ENCODE measurements at places on chromosomes 3 and 15.
A peak's percentile ranks its signal among the peaks of the same experiment; 100 is the strongest.

GRCh38 chr15:76259392-76259791, 51.9 kb downstream of the ETFA start:
- no peak for DNase-seq

GRCh38 chr3:152941859-152942258, 106.9 kb downstream of the P2RY1 start:
- no peak for DNase-seq

GRCh38 chr3:155386919-155387318, 93.4 kb upstream of the STRIT1 start:
- DNase-seq, result no peak

DNA sequence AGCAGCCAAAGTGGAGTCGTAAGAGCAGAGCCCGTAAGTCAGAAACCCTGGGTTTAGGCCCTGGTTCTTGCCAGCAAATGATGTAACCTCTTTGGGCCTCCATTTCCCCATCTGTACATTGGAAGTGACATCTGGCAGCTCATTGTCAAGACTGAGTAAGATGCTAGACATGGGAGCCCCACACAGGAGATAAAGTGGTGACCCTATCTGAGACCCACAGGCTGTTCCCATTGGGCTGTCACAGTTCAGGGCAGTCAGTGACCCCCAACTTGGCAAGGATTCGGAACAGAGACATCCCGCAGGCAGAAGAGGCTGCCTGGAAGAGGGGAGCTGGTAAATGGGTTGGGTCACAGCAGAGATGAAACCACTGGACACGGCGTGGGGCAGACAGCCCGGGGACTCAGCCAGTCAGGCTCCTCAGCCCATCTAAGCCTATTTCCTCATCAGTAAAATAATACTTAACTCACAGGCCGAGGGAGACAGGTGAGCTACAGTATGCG, 1.8 kb downstream of the CLN6 start:
- DNase-seq, result no peak

GRCh38 chr15:67232591-67232990, 21.9 kb downstream of the AAGAB start:
- DNase-seq, result no peak

- no peak for DNase-seq
Observed at GRCh38 chr3:111714305-111714704, 119.2 kb upstream of the ZBED2 start.

DNA sequence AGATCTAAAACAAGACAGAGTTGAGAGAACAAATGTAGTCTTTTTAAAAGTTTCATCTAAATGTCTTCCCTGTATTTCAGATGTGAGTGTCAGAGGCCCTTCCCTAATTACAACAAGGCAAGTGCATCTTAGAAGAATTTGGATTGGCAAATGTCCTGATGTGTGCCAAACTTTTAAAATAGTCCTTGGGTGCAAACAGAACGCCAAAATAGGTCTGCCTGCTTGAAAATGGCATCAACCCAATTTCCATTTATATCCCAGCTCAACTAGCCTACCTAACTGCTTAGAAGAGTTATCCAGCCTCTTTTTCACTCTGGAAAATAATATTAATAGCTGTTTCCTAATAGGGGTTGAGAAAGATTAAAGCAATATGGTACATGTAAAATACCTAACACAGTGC, 311.8 kb upstream of the ARRDC4 start:
- DNase-seq, result no peak

- DNase-seq, result no peak
Observed at GRCh38 chr3:145981056-145981455, 179.9 kb downstream of the PLOD2 start.

DNA sequence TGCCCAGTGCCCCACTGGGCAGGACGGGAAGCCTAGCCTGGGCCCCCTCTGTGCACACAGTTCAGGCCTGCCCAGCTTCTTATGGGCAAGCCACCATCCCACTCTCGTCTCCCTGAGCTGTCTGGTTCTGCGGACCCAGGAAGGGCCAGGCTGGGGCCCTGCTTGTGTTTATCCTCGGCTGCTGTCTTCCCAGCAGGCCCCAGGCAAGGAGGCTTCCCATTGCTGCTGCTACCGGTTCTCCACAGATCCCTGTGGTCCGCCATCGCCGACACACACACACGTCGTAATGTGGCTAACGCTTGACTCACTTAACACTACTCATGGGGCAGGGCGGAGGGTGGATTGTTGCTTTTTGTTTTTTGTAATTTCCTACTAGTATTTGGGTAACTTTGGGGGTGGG, 52.4 kb upstream of the SLC6A1 start:
- DNase-seq, result no peak

DNA sequence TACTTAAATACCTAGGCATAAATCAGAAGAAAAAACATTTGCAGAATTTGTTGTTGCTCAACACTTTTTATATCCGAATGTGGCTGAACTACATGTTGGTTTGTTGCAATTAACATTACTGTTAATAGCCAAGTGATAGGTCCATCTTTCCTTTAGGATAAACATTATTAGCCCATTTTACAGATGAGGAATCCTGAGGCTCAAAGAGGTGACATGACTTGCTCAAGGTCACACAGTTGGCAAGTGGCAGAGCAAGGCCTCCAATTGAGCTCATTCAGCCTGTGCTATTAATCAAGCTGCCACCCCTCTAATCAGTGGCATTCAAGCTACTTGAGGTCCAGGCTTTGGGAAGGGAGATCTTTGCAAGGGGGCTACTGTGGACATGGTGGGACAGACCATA, 125.8 kb upstream of the ATP2B2 start:
- no peak for DNase-seq

- peak; percentile 59 for DNase-seq
Observed at GRCh38 chr15:28123408-28124023, 24.4 kb upstream of the OCA2 start.

DNA sequence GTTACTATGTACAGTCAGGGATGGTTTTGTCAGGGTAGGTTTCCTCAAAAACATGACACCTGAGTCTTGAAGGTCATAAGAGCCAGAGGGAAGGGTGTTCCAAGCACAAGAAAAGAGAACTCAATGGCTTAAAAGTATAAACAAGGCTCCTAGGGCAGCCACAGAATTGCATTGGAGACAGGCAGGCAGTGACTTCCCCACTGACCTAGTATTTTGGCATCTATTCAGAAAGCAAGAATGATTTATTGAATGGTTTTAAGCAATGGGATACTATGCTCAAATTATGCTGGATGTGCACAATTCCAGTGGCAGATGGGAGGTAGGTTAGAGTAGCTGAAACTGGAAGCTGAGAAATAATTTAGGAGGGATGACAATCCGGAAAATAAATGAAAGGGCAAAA, 54.0 kb downstream of the TSC22D2 start:
- no peak for DNase-seq

- no peak for DNase-seq
Observed at GRCh38 chr3:141370065-141370533, 1.8 kb downstream of the ZBTB38 start.

- DNase-seq, result no peak
Observed at GRCh38 chr15:68487087-68487843, 55.3 kb upstream of the ITGA11 start.

GRCh38 chr3:148750296-148750695, 52.6 kb downstream of the AGTR1 start:
- DNase-seq, result no peak

- no peak for DNase-seq
Observed at GRCh38 chr3:3693593-3693992, 105.6 kb upstream of the LRRN1 start.

DNA sequence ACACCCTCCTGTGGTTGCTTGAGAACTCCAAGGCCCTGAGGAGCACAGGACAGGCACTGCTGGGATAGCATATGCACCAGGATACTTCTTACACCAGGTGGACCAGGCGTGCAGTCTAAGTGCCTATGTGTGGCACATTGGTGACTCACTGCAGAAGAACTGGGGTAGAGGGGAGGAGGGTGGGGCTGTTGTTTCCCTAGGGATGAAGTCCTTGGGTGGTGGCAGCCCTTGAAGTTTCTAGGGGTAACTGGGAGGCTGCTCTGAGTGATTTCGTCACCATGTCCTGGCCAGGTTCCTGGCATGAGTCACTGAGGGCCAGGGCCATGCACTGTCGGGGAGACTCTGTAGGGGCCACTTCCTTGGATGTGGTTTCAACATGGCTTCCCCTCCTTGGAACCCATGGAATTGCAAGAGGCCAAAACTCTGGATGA, 15.9 kb downstream of the MYZAP start:
- DNase-seq, result no peak

GRCh38 chr3:149977386-149977785, 6.7 kb upstream of the PFN2 start:
- DNase-seq, result no peak

DNA sequence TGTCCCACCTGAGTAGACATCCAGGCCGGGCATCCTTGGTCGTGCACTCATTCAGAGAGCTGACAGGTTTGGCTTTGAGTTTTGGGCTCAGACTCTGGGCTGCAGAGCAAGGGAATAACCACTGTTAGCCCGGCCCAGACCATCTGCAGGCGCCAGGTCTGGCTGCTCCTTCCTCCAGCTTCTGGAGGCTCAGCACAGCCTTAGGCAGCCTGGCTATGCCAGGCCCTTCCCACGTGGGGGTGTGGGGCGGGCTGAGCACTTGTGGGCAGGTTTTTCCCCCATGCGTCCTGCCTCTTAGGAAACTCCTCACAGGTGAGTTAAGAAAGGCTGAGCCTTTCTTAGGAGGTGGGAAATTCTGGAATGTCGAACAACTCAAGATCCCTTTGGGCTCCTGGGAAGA, 11.2 kb downstream of the PLA2G4B start:
- DNase-seq, result no peak

GRCh38 chr15:40435710-40436089, 5.1 kb upstream of the BAHD1 start:
- no peak for DNase-seq

DNA sequence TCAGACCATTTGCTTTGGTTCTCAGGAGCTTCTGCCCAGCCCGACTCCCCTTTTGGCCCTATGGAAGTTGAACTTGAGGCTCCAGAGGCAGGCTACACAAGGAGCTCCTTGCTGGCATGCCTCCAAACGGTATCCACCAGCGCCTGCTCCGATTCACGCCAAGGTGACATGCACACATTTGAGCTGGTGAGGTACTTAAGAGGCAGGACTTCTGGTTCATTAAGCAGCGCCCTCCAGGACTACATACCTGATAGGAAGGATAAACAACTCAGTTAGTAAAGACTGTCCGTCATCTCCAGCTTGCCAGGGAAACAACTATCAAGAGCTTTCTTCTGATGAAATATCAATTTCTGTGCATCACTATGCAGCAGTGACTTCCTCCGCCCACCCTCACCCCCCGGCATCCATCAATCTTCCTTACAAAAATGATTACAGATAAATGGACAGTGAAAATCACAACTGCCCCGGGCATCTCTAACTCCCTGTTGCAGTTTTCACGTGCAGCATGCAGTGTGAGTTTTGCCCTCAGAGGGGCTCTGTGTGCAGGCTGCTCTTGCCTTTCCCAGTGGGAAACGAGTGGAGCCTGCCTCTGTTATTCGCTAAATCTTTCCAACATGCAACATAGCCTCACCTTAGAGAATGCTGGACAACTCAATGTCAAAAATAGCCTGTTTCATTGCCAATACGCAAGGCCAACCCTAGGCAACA, 122.9 kb downstream of the ARRDC4 start:
- no peak for DNase-seq

- DNase-seq, result no peak
Observed at GRCh38 chr3:99945328-99945995, 127.8 kb downstream of the CMSS1 start.

GRCh38 chr15:67777773-67778172, 47.5 kb upstream of the SKOR1 start:
- no peak for DNase-seq

- DNase-seq, result no peak
Observed at GRCh38 chr15:29115093-29115991, 154.3 kb downstream of the NSMCE3 start.

GRCh38 chr3:118968111-118968510, 66.5 kb downstream of the IGSF11 start:
- no peak for DNase-seq

- DNase-seq, result peak; percentile 25
Observed at GRCh38 chr3:189981668-189982067, 139.0 kb downstream of the P3H2 start.

DNA sequence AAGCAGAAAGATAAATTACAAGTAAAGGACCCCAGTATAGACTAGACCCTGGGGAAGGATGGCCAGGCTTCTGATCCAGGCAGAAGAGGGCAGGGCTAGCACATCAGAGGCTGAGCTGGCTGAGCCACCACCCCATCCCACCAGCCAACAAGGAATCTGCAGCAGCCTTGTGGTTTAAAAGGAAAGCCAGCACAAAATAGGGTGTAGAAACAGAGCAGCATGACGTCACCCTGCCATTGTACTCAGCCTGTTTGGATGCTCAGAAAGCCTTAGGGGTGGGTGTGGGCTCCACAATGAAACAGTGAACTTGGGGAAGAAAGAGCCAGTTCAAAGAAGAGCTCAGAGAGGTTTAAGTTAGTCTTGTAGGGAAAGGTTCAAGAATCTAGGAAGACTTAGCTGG, 28.2 kb downstream of the DUOX1 start:
- no peak for DNase-seq

DNA sequence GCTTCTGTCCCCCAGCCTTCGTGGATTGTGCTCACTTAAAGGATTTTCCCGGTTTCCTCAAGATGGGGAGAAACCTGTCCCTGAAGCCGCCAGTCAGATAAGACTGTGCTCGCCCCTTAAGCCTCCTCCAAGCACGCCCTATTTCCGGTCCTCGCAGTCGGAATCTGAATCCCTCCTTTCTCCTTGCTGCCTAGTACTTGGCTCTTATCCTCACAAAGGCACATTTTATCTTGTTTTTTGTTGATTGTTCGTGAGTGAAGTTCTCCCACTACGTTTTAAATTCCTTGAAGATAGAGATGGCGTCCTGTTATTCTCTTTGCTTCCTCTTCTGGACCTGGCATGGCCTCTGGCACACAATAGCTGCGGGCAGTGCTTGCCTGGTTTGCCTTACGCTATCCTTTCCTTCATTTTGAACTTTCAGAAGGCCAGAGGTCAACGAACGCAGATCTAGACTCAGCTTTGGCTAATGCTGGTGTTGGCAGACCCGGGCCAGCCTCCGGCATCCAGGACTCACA, 1.7 kb downstream of the CLDN11 start:
- DNase-seq, result no peak

DNA sequence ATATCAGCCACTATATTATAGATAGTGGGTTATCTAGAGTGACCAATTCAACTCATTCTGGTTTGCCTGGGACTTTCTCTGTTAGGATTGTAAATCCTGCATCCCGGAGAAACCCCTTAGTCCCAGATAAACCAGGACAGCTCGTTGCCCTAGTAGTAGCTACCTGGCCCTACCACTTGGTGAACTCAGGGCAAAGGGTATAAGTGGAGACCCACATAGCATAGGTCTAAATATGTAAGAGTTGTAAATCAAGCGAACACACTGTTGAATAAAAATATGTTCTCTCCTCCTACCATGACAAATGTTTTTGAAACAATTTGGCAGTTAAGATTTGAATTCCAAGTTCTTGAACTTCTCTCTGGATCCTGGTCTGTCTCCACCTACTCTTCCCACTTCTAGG, 15.7 kb upstream of the LMCD1 start:
- DNase-seq, result no peak

Measured in C1 segment of cervical spinal cord (tissue), 14 donors.